ENCODE measurements at places on chromosomes 2 and 18.

GRCh38 chr18:24259869-24260641 lies 121.2 kb downstream of the CABYR start:
- DNase-seq: no peak

- DNase-seq: no peak
Measured at GRCh38 chr18:55497825-55498403, 90.1 kb downstream of the TCF4 start.

- DNase-seq: no peak
Measured at GRCh38 chr2:38505779-38506178, 96.9 kb downstream of the HNRNPLL start.

DNA sequence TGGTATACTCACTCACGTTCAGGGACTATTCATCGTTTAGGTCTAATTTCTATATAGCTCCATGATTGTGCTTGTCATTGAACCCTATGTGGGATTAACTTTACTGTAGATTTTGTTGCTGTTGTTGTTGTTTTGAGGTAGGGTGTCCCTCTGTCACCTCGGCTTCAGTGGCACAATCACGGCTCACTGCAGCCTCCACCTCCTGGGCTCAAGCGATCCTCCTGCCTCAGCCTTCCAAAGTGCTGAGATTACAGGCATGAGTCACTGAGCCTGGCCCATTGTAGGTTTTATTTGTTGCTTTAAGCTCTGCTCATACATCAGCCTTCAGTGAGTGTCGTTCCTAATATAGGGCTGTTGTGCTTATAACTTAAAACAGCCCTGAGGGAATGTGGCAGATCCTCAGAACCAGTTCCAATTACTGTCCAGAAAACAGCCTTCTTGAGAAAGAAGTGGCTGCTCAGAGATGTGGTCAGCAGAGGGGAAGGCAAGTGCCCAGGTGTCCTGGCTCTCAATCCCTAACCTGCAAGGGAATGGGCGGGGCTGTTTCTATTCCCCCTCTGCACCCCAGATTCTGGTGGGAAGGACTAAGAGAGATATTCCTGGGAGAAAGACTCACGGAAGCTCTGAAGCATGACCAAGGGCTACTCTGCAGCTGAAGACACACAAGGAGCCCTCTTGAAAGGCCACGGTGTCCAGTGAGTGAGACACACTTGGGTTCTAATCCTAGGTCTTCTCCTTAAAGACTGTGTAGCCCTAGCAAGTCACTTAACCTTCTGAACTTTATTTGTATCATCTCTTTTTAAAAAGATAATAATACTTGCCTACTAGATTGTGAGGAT lies 79.6 kb upstream of the LCLAT1 start:
- DNase-seq: no peak

DNA sequence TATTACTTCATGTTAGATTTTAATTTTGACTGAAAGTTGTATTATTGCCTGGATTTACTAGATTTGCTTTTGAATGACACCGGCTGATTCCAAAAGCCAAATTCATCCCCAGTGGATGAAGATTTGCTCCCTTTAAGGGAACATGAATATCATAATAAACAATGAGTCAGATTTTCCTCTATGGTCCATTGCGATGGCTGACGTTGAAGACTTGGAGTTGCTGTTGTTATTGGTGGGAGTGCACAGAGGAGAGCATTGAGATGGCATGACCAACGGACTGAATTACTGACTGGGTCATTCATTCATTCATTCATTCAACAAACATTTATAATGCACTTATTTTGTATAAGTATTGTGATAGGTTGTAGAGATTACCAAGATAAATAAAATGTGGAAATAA lies 33.4 kb upstream of the LYPD1 start:
- DNase-seq: no peak

- DNase-seq: no peak
Measured at GRCh38 chr2:215535741-215536140, 99.9 kb upstream of the FN1 start.

DNA sequence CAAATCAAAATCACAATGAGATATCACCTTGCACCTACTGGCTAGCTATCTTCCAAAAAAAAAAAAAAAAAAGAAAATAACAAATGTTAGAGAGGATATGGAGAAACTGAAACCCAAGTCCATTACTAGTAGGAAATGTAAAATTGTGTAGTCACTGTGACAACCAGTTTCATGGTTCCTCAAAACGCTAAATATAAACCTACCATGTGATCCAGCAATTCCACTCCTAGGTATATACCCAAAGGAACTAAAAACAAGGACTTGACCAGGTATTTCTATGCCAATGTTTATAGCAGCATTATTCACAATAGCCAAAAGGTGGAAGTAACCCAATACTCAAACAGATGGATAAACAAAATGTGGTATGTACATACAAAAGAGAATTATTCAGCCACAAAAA lies 11.7 kb upstream of the SCRN3 start:
- DNase-seq: peak; percentile 46

GRCh38 chr2:235979753-235980435 lies 188.3 kb downstream of the GBX2 start:
- DNase-seq: no peak

DNA sequence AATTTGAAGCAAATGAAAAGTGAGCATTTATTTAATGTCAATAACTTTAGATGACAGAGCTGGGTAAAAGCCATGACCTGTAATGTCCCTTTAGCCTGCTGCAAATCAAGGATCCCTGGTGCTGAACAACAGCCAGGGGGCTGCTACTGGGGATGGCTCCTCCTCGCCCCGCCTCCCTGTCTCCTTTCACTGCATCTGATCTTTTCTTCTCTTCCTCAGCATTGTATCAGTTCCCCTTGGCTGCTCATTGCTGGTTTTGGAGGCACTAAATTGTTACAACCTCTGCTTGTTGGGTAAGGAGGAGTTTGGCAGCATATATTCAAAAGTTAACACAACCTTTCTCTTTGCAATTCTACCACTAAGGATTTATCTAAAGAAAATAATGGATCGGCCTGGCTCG lies 236.3 kb upstream of the ID2 start:
- no peak for DNase-seq

DNA sequence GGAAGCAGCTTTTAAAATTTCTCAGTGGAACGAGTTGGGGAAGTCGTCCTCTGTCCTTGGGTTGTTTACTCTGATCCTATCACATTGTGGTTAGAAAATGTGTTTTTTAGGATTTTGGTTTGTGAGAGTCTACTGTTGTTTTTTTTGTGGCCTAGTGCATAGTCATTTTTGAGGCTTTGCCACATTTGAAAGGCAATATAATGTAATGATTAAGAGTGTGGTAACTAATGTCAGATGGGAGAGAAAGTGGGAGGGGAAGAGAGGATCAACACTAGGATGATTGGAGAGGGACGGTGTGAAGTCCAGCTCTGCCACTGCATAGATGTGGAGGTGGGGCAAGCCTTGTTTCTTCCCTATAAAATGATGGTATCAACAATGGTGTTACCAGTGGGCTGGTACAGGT lies 8.5 kb downstream of the SP140L start:
- no peak for DNase-seq

- DNase-seq: no peak
Measured at GRCh38 chr2:229879191-229879950, 42.4 kb downstream of the TRIP12 start.

GRCh38 chr2:60641811-60642788 lies 88.6 kb upstream of the BCL11A start:
- peak; percentile 44 for DNase-seq

- no peak for DNase-seq
Measured at GRCh38 chr2:98072442-98072841, 14.5 kb upstream of the VWA3B start.

GRCh38 chr2:204010628-204011560 lies 74.3 kb downstream of the ICOS start:
- DNase-seq: no peak

DNA sequence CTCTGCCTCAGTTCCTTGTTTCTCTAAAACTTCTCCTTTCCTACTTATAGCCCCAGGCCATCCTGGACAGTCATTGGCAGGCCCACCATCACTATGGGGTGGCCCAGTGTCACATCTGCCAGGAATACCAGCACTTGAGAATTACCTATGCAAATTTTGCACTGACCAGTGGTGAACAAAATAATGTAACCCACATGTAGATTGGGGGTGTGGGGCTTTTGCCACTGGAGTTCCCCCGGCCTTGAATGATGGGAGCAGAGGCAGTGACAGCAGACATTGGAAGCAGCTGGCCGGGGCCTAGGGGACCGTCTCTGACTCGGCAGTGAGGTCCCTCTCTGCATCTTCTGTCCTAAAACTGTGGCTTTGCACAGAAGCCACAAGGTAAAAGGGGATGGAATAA lies 24.9 kb upstream of the DNMT3A start:
- no peak for DNase-seq

GRCh38 chr2:79833235-79833878 lies 320.5 kb downstream of the CTNNA2 start:
- DNase-seq: no peak

All from MM.1S (cell line).